ENCODE measurements at places on chromosomes 13 and 19.
A peak's percentile ranks its signal among the peaks of the same experiment; 100 is the strongest.

DNA sequence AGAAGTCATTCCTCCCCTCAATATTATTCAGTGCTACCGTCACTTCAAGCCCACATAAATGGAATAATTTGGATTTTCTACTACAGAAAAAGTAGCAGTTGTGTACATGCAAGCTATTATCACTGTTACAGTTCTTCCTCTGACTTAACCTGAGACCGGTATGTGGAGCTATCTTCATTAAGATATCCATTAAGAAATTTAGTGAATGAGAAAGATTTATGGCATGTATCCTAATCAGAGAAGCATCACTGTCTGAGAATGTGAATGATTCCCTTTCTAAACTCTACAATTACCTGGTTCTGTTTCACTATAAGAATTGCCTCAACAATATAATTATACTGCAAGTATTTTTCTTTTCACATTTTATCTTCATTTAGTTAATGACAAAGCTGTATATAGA, 278.7 kb downstream of the KLF5 start:
- peak; percentile 3 for DNase-seq

- no peak for DNase-seq
These were observed 1060.4 kb downstream of the EFNB2 start for GRCh38 chr13:105474983-105475610.

- peak; percentile 72 for DNase-seq
These were observed 463.4 kb downstream of the DIAPH3 start for GRCh38 chr13:59700281-59700680.

- DNase-seq: no peak
These were observed 284.1 kb upstream of the SOX21 start for GRCh38 chr13:94996445-94996844.

DNA sequence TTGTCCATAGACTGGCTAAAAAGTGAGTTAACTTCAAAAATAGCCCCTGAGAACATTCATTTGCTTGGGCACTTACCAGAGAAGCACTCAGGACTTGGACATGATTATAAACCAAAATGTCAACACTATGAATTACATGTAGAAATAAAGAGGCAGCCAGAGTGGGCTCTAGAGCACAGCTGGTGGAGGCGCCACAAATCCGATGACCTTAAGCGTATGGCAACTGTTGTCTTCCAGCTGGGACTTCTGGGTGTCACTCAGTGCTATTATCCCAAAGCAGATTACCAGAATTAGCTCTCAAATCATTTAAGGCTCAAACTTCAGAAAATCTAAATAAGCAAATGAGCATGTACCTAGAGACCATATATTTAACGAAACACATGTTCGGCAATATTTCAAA, 1255.5 kb upstream of the SLC10A2 start:
- DNase-seq: no peak

DNA sequence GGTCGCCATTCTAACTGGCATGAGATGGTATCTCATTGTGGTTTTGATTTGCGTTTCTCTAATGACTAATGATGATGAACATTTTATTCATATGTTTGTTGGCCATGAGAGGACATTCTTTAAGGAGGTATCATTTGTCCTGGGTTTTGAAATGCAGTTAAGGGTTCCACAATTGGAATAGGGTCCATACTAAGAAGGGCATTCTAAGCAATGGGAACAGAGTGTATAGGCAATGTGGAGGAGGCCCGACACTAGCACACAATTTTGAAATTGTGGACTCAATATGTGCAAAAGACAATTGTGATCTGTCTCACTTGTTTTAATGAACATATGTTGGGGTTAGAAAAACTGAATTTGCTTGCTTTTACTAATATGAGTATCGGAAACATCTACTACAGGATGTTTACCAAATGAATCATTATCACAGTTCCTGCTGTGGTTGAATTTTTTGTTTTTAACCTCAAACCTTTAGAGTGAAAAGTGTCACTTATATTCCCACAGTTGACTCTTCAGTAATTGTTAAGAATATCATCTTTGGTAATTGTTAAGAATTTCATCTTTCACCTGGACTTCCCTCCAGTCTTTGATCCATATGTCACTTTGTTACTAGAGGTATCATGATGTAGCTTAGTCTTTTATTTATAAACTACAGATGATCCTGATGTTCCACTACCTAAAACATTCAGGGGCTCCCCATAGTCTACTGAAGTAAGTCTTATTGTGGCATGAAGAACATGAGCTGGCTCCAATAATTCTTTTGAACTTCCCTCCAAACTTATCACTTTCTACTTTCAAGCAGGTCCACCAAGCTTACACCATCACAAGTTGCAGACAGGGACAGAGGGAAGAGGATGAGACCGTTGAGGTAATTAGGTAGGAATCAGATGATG, 109.7 kb upstream of the KLF12 start:
- peak; percentile 83 for DNase-seq

- DNase-seq: no peak
These were observed 1.7 kb downstream of the CYTH2 start for GRCh38 chr19:48470856-48471255.

DNA sequence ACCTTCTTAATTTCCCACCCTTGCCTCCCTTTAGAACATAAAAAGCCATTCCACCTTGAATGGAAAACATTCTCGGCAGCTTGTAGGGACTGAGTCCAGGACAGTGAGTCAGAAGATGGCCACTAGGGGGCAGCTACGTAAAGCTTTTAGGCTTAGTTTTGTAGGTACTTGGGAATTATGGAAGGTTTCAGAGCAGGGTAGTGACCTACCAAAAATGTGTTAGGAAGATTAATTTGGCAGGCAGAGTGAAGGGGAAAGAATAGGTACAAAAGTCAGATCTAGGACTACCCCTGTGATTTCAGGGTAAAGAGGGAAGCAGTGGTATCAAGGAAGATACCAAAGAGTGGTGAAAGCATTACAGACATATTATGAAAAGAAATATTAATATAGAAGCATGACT, 198.4 kb downstream of the NDFIP2 start:
- DNase-seq: peak; percentile 54

GRCh38 chr13:99926014-99926731, 45.4 kb downstream of the ZIC5 start:
- no peak for DNase-seq

DNA sequence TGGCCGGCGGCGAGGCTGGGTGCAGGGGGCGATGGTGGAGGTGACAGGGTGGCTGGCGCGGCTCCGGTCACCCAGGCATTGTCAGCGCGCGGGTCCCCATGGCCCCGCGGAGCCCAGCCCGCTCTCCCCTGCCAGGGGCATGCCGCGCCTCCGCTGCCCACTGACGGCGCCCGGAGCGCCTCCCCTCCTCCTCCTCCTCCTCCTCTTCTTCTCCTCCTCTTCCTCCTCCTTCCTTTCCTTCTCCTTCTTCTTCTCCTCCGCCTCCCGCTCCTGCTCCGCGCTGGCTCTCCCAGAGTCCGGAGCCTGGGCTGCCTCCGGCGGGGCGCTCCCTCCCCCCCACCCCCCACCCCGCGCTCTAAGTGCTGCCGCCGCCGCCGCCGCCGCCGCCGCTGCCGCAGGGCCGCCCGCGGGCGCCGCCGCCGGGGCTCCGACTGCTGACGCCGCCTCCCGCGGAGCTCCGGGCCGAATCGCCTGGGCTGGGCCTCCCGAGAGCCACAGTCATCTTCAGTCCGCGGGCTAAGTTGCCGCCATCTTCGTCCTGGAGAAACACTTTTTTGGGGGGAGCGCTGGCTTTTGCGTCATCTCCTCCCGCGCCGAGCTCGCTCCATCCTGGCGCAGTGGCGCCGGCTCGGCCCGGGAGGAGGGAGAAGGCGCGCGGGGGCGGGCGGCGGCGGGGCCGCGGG, 348.3 kb downstream of the LIG4 start:
- DNase-seq: peak; percentile 43

DNA sequence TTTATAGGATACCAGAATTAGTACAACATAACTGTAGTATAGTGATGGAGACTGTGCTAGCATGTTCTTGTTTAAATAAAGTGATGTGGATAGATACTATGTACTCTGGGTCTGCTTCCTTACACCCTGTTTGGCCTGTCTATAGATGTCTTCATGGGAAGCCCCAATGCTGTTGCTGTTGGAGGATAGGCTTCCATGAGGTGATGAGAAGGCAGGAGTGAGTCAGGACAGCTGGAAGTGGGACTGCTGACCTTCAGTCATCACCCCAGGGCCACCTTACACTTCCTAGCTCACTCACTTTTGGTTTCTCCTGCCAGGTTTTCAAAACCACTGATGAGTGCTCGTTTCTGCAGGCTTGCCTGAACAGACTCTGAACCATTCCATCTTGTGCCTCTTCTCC, 4.2 kb downstream of the KCTD4 start:
- peak; percentile 41 for DNase-seq

DNA sequence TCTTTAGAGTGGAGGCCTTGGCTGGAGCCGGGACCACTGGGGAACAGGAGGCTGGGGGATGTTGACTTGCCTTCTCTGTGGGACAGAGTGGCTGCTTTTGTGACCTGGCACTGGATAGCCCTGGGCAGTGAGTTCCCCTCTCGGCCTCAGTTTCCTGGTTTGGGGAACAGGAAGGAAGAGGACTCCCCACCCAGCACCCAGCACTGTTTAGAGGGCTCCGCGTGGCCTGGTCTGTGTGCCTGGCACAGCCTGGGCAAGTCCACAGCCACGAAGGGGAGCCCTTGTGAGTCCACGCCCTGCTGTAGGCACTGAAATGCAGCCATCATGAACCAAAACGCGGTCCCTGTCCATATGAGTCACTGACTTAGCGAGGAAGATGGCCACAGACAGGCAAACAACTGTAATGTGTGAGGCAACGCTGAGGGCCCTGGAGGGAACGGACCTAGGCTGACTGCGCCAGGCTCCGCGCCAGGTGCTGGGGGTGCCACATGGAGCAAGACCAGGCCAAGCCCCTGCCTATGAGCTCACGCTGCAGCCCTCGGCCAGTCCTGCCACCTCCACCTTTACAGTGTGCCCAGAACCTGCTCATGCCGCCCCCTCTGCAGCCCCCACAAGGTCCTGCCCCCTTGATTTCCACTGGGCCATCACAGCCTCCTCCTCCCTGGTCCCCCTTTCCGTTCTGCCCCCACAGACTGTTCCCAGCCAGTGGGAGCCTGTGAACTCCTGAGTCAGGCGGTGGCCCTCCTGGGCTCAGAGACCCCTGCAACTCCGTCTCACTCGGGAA, 35.5 kb downstream of the PAK4 start:
- no peak for DNase-seq

All from fibroblast of skin of right quadriceps (primary cell).